ENCODE measurements at places on chromosomes 1 and 21.

- no peak for DNase-seq
Measured at GRCh38 chr1:19625291-19625937, 18.7 kb upstream of the NBL1 start.

DNA sequence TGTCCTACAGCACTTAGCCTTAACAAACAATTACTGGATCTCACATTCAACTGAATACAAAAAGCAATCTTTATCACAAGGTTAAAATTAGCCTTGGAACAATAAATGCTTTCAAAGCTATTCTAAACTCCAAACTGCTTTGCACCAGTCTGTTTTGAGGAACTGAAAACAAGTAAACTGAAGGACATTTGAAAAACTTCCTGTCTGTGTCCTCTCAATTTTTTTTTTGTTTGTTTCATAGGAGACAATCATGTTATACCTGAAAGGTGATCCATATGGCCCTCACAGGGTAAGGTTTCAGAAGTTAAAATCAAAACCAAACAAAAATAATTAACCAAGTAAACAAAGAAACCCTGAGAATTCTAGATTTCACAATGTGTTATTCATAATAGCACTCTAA, 459.1 kb downstream of the DPYD start:
- no peak for DNase-seq

DNA sequence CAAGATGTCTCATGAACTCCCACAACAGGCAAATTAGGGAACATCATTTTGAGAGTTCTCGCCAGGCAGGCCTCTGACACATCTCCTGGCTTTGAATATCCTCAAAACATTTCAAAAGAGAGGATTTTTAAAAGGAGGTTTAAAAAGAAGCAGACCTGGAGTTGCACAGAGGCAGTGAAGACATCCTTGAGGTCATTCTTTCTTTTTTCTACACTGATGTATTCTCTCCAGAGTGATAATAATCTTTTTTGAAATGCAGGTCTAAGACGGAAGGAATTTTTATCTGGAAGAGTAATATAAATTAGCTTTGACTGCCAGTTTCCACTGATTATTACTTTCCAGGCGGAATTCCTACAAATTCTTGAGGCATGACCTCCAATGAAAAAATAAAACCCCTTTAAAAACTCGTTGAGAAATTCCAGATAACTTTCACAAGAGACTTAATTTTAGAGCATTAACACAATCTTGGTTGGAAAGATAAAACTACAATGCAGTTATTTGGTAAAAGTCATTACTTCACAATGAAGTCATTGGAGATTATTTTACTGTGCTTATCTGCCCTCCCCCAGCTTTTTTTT, 125.0 kb downstream of the LYPLAL1 start:
- no peak for DNase-seq

GRCh38 chr1:18928406-18928805, 26.1 kb upstream of the ALDH4A1 start:
- DNase-seq, result no peak

- DNase-seq, result no peak
Measured at GRCh38 chr21:33647587-33647986, 5.3 kb downstream of the ITSN1 start.

DNA sequence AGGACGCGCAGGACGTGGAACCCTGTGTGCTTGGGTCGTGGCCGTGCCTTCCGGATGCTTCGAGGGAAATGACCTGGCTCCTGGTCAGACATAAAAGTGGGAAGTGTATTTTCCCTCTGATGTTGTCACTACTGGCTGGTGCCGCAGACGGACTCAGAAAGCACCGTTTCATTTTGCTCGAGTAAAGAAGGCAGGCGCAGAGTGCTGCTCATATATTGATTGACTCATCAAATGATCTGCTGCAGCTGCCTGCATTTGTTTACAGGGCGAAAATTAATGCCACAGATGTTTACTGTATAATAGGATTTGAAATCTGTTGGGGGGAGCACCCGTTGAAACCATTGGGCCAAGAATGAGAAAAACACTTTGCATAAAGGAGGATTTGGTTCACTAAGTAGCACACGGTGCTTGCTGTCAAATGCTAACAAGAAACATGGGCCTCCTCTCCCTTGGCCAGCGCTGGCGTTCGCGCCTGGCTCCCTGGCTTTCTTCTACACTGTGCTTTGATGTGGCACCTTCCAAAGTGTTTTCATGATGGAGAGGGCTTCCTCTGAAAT, 365.5 kb downstream of the CAMTA1 start:
- no peak for DNase-seq

- DNase-seq, result no peak
Measured at GRCh38 chr21:41805038-41805437, 38.2 kb upstream of the RIPK4 start.

DNA sequence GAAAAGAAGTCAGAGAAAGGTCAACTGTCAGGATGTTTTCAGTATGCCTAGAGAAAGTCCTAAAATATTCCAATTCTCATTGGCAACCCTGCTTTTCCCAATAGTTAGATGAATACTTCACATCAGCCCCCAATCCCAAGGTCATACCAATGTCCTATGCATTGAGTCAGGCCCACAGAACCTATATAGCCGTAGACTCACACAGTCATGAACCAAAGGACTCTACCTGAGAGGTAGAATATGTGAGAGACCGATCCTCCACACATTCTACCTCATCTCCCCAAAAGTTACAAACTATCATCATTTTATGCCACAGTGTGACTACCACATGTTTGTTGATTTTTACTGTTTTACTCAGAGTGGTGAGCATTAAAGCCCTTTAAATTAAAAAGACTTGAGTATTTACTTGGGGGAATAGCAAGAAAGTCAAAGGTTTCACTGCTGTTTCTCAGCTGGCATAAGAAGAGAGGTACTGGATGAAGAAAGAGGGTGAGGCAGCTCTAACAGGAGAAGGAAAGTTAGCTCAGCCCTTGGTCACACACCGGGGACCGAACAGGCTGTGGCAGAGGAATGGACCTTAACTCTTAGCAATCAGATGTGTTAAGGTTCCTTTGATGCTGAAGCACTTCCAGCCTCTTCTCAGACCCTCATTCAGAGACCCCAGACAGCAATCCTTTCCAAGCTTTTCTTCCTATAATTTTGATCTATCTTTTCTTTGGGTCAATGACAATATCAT, 937 bp downstream of the CD48 start:
- DNase-seq, result no peak

DNA sequence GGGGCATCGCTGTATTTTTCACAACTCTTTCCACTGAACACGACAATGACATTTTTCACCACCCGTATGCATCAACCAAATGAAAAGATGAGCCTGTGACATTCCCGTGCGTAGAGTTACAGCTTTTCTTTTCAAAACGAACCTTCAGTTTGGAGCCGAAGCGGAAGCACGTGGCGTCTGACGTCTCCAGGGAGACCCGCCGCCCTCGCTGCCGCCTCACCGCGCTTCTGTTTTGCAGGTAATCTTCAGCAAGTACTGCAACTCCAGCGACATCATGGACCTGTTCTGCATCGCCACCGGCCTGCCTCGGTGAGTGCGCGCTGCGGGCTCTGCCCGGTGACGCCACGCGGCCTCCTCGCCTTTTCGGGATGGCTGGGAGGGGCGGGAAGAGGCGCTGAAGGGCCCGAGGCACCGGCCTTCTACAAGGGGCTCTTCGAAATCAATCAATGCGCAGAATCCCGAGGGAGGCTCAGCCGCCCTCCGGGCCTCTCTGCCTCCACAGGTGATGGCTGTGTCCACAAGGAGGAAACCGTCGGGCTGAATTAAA, 32.6 kb downstream of the PDE9A start:
- no peak for DNase-seq

DNA sequence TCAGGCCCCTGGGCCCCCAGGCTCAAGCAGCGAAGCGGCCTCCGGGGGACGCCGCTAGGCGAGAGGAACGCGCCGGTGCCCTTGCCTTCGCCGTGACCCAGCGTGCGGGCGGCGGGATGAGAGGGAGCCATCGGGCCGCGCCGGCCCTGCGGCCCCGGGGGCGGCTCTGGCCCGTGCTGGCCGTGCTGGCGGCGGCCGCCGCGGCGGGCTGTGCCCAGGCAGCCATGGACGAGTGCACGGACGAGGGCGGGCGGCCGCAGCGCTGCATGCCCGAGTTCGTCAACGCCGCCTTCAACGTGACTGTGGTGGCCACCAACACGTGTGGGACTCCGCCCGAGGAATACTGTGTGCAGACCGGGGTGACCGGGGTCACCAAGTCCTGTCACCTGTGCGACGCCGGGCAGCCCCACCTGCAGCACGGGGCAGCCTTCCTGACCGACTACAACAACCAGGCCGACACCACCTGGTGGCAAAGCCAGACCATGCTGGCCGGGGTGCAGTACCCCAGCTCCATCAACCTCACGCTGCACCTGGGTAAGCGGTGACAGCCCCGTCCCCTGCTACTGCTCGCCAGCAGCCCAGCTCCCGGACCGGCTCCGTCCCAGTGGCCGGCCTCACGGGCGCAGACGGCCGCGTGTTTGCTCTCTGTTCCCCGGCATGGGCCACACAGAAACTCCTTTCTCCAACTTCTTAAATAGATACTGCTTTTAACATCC, 539 bp downstream of the LAMC1 start:
- no peak for DNase-seq

DNA sequence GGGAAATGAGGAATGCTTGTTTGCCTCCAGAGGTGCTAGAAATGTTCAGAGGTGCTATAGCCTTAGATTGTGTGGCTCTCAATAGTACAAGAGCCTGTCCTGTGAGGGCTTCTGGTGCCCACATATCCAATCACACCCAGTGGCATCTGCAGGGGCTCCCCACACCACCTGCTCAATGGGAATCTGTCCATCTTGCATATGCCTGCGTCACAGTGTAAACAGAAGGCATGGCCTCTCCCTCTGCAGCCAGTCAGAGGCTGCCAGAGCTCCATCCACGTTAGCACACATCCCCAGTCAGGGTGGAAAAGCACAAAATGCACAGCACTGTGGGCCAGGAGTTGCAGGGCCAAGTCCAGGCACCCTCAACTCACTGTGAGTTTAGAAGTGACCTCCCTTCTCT, 113.6 kb upstream of the GRIK3 start:
- DNase-seq, result no peak

DNA sequence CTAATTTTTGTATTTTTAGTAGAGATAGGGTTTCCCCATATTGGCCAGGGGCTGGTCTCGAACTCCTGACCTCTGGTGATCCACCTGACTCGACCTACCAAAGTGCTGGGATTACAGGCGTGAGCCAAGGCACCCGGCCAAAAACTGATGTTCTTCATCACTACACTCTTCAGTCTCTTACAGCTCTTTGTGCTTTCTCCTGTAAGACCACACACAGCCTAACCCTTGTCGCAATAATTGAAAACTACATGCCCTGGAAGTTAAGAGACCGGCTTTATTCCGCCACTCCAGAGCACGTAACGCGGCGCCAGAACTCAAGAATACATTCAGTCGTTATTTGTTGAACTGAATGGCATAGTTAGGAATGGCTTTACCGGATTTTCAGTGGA, 552 bp downstream of the GPATCH4 start:
- DNase-seq, result no peak

DNA sequence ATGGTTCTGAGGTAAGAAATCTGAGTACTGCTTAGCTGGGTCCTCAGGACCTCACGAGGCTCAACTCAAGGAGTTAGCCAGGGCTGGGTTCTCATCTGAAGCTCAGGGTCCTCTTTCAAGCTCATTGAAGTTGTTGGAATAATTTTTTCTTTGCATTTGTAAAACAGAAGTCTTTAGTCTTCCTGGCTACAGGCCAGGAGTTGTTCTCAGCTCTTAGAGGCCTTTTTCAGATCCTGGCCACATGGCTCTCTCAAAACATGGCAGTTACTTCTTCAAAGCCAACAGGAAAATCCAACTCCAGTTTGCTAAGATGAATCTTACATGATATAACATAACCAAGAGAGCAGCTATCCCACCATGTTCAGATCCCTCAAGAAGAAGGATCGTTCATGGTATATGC, 92.3 kb upstream of the CHODL start:
- DNase-seq, result no peak

- no peak for DNase-seq
Measured at GRCh38 chr1:8711151-8711550, 106.3 kb downstream of the RERE start.

DNA sequence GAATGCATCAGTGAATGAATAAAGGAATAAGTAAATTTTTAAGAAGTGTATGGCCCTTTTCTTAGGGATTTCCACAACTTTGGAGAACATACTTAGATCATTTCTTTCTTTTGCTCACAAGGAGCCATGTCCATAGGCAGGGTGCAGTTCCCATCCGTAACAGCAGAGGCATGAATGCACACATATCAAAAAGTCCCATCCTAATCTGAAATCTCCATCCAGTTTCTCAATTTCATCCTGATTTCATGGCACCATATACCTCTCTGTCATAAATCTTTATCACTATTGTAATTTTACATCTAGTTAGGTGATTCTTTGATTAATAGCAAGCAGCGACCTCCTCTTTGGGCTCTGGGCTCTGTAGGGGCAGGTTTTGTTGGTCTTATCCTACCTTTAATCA, 359.2 kb downstream of the RRAGC start:
- no peak for DNase-seq

DNA sequence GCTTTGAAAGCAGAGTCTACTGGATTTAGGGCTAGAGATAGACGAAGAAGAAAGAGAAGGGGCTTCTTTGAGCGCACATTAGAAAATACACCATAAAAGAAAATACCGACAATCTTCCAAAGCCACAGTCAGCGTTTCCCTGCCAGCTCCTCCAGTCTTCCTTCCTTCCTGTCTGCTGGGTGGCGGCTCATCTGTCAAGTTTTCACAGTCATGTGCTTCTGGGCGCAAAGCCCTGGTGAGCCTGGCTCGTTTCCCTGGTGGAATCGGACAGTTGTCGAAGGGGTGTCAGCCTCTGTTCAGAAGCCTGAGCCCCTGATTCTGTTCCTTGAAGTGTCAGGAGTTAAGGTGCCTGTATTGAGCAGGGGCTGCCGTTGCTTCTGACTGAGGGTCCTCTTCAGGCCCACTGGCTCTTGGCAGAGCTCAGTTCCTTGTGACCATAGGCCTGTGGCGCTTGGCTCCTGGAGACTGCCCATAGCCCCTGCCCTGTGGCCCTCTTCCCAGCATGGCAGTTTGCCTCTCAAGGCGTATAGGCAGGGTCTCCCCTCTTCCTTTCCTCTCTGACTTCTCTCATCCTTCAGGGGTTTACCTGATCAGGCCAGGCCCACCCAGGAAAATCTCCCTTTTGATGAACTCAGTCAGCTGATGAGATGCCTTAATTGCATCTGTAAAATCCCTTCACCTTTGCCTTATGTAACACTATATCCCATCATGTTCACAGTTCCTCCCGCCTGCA, 58.6 kb downstream of the ADARB1 start:
- no peak for DNase-seq

GRCh38 chr1:61088163-61088974, 6.0 kb downstream of the NFIA start:
- no peak for DNase-seq

- DNase-seq, result no peak
Measured at GRCh38 chr21:20802631-20803260, 195.5 kb upstream of the NCAM2 start.

DNA sequence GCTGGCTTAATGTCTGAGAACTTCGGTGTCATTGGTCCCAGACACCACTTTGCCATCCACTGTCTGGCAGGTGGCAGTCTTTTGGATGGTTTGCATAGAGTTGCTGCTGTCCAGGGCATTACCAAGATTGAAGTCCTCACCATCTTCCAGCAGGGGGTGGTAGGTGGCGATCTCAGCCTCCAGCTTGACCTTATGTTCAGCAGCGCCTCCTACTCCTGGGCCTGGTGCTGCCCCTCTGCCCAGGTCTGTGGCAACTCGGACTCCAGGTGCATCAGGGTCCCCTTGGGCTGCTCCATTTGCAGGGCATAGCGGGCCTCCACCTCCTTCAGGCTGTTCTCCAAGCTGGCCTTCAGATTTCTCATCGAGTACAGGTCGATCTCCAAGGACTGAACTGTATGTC, 573.3 kb upstream of the NCAM2 start:
- no peak for DNase-seq

Data from stimulated activated naive CD4-positive, alpha-beta T cell treated with Interleukin-2 at 50 U/mL for 16 hours (primary cell).